Stimulated activated CD8-positive, alpha-beta memory T cell treated with anti-CD3 and anti-CD28 coated beads, Interleukin-4, amount 100 ng/mL, for 1 hour (primary cell): ENCODE measurements at places on chromosomes 3 and 15.

DNA sequence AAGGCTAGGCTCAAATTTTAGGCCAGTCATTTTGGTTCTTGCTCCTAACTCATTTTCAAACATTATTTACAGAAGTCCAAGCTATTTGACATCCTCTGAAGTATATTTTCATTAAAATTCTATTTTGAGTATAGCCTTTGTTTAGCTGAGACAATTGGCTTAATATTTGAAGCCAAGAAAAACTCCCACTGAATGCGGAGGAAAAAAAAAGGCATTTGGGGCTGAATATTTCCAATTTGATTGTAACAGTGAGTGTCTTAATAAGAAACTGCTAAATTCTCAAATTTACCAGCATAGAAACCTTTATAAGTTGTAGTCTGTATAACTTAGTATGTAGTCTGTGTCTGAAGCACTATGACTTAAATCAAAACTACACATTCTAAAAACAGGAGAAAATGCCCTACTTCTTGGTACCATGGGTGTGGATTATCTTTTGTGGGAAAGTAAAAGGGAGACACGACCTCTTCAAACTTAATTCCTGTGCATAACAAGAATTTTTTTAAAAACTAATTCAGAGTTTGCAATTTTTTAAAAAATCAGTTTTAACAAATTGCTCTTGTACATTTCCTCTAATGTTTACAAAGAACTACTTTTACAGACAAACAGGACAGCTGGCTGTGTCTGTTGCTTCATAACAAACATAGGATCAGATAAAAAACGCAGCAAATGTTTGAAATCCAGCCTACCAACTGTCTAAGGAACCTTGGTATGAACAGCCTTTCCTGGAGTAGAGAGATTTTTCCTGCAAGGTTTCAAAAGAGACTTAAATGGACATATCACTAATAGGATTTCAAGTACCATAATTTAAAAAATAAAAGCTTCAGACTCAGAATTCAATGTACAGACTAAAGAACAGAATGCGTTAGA, 52.7 kb upstream of the LMOD3 start:
- DNase-seq, result no peak

GRCh38 chr3:64686446-64686908, 1.3 kb downstream of the ADAMTS9 start:
- DNase-seq, result no peak

GRCh38 chr15:40258544-40258943, 19.7 kb downstream of the PAK6 start:
- DNase-seq, result no peak

DNA sequence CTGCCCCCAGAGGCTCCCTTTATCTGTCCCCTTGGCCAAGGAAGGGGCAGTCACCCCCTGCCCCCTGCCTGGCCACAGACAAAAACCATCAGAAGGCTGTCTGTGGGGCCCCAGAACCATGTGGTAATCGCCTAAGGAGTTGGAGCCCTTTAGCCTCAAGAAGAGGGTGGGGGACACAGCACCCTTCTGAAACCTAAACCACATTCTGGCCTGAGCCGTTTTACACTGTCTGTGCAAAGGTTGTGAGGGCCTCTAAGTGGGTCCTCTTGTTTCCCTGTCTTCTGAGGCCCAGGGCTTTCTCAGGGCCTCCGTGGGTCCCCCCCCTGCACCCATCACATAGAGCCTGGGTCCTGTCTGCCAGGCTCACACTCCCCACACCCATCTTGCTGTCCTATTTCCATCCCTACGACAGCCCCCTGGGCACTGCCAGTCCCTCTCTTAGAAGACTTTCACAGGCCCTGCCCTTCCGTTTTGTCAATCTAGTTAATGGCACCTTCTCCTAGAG, 17.9 kb upstream of the RPUSD3 start:
- DNase-seq, result no peak

GRCh38 chr15:89385596-89386331, 51.1 kb upstream of the POLG start:
- DNase-seq, result no peak

DNA sequence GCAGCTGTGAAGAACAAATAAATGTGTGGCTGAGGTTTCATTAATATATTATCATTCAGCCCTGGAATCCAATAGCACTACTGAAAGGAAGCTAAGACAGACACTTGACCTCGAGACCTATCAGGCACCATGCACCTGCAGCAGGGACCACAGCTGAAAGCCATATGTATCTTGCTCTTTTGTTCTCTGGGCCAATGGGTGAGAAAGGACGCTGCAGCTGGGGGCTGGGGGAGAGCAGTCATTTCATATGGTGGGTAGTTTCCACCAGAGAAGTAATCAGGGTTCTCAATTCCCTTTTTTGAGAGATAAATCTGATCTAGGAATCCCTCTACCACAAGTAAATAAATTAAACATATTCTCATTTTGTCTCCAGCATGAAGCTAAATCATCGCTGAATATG, 225.6 kb upstream of the STRIT1 start:
- DNase-seq, result no peak

DNA sequence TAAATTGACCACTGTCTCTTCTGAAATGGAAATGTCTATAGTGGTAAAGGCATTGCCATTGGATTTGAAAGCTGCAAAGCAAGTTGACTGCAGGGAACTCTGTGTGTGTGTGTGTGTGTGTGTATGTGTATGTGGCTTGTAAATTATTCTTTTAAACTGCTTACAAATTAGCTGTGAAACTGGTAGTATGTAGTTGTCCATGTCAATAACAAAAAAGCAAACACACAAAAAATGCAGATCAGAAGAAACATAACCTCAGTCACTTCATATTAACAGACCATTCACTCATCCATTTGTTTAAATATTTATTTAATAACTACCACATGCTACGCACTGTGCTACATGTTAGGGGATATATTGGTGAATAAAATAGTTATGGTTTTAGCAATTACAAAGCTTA, 837.7 kb downstream of the FHIT start:
- no peak for DNase-seq

DNA sequence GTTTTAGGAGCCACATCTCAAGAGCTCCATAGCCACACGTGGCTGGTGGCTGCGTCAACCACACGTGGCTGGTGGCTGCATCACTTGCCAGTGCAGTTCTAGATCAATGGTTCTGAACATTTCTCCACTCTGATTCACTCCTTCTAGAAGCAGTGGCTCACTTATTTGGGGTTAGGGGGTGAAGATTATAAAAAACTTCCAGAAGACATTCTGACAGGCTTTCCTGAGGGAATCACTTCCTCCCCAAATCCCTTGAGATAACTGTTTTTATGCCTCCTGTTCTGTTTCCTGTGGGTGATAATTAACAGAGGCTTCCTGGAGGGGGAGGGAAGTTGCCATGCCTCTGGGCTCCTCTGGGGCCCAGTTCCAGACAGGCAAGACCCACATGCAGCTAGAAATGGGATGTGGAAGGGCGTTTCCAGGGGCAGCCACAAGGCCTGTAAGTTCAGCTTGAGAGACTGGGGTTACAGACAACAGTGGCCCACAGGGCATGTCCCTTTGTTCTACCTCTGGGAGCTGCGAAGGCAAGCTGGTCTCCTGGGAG, 23.6 kb downstream of the HEG1 start:
- DNase-seq, result no peak

- DNase-seq, result no peak
Measured at GRCh38 chr3:74360406-74360805, 254.1 kb downstream of the CNTN3 start.

GRCh38 chr15:100154338-100154737, 187.4 kb downstream of the ADAMTS17 start:
- no peak for DNase-seq

- DNase-seq, result no peak
Measured at GRCh38 chr3:99586701-99587100, 51.7 kb upstream of the COL8A1 start.

DNA sequence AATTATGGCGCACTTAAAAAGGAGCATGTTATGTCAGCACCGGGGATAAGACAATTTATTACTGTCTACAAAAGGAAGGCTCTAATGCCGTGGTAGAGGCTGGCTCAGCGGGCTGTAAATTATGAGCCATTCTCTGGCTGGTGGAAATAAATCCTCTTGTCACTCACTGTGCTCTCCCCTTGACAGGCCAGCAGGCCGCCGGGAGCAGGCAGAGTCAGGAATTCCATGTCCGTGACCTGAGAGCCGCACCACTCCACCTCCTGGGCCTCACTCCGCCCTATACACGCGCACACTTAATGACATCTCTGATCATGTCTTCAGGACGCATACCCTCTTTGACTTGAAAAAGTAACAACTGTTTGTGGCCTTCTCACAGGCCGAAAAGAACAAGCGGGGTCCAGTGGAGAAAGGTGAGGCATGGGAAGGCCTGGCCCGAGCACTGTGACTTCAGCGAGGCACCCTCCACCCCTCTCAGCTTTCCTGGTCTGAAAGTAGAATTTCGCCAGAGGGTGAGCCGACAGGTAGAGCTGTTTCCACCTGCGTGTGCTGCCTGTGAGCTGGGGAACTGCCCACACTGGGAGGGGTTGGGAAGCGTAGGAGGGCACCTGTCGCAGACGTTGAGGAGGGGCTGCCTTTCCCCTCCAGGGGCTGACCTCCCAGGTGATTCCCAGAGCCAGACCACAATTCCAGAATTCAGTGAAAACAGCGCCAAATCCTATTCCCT, 13.2 kb upstream of the PCSK6 start:
- DNase-seq, result no peak

DNA sequence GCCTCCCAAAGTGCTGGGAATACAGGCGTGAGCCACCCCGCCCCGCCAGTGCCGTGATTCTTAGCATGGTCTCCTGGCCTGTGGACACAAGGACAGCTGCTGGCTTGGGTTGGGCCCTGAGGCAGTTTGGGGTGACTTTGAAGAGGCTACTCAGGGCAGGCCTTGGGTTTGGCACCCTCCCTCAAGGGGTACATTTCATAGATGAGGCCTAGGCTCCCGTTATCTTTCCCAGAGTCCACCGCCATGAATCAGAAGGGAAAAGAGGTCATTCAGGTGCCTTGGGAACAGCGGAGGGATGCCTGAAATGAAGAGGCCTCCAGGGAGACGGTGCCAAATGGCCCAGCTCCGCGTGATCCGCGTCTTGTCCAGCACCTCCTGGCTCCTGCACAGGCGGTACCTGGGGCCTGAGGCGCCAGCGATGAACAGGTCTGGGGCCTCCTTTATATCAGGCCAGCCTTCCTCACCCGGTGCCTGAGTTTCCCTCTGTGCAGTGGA, 9.3 kb downstream of the GNAI2 start:
- no peak for DNase-seq

DNA sequence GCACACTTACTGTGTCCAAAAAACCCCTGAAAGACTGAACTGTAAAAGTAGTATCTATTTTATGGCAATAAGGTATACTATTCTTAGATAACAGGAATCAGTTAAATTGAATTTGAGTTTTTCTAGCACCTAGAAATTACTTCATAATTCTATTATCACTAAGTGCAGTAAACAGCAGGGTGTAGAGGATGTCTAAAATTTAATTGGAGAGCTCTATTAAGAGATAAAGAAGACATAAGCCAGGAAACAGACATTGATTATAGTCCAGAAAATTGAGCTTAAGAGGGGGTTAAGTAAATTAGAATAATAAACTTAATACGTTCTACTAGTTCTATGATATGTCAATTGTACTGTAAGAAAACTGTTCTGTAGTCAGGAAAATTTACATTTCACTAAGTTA, 403.5 kb upstream of the CBLB start:
- no peak for DNase-seq

DNA sequence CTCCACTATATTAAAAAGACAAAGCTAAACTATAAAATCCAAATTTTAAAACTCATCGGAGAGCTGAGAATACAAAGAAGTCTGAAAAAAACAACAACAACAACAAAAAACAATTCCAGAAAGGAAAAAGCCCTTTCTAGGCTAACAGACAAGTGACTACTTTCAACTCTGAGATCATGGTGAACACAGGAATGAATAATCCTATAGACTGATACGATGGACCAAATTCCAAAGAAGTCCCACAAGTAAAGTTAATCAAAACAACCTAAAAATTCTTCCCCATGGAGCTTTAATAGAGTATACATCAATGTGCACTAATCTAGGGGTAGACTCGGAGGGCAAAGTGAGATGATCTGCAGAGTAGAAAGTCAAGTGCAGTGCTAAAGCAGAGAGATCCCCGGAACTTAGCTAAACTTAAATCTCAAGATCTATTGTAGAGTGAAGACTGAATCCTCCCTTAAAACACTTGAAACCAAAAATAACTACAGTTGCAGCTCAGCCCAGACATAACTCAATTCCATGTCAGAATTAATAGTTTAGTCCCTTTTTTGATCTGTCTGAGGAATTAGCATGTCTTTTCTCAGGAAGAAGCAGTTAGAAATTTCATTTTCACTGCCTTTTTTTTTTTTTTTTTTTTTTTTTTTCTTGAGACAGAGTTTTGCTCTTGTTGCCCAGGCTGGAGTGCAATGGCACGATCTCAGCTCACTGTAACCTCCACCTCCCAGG, 43.5 kb downstream of the MYO9A start:
- DNase-seq, result no peak

GRCh38 chr15:83970295-83970890, 265.2 kb upstream of the GOLGA6L4 start:
- DNase-seq, result no peak

DNA sequence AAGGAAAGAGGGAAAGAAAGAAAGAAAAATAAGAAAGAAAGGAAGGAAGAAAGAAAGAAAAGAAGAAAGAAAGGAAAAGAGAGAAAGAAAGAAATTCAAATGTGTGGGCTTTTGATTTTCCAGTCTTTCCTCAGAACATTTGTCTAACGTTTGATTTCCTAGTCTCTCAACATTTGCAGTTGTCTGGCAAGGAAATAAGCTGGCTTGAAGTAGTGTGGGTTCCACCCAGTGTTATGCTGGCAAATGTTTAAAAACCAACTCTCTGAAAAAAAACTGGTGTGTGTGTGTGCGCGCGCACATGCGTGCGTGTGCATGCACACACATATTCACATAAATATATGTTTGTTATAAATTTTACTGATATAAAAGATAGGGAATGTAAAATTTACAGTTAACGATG, 54.6 kb upstream of the C3orf49 start:
- no peak for DNase-seq

GRCh38 chr15:61367953-61368352, 138.9 kb upstream of the RORA start:
- no peak for DNase-seq

DNA sequence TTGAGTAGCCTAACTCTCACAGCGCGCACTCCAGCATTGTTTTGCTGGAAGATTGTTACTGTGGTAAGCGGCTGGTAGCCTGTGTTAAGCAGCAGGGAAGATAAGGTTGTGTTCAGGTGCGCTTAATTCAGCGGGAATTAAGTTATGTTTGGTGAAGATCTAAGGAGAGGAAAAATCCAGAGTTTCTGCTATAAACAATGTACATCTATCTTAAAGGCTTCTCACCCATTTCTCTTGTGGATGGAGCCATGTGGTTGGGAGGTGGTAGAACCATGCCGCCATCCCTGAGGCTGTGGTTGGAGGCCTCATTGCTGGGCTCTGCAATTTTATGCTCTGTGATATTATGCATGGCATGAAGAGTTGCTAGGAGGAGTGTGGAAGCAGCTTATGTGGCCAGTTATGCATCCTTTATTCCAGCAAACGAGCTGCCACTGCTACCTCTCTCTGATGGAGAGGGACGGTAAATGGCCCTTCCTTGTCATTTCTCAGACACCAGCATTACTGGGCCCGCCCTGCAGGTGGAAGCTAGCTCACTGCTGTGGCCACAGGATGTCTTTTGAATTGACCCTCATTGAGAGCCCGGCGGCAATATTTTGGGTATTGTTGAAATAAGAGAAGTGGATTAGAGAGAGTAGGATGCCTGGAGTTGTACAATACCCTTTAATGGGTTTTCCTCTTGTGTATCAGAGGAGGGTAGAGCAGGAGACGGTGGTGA, 1.3 kb downstream of the MINAR1 start:
- no peak for DNase-seq
